ENCODE measurements at places on chromosomes 5 and 9.
A peak's percentile ranks its signal among the peaks of the same experiment; 100 is the strongest.

GRCh38 chr9:129124506-129125069, 13.4 kb downstream of the PTPA start:
- no peak for DNase-seq

- peak; percentile 59 for DNase-seq
These were observed 77.0 kb upstream of the COL5A1 start for GRCh38 chr9:134564431-134565170.

GRCh38 chr5:126488443-126489065, 65.3 kb downstream of the GRAMD2B start:
- no peak for DNase-seq

DNA sequence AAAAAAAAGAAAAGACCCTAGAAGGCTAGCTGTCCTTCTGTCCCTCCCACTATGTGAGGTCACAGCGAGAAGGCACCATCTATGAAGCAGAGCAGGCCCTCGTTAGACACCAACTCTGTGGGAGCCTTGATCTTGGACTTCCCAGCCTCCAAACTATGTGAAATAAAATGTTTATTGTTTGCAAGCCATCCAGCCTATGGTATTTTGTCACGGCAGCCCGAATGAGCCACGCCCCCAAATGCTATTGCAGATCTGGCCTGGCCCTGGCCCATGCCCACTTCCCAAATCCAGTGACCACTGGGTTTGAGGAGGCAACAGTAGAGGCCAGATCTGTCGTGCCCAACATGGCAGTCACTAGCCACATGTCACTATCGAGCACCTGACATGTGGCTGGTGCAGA, 10.8 kb downstream of the STK10 start:
- no peak for DNase-seq

DNA sequence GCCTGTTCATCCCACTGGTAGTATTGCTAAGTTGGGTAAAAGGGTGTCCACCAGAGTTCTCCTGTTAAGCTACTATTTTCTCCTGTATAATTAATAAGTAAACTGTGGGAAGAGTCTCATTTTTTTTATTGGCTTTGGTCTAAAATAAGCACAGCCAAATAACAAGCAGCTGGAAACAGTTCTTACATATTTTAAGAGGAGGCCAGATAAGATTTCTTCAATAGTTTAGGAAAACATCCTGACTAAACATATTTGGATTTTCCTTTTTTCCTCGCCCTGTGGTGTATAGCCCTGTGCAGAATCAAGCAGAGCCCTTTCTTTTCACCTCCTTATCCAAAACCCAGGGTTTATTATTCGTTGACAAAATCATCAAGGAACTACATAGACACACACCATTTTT, 122.2 kb upstream of the ZNF608 start:
- DNase-seq: no peak
